Activated CD4-positive, alpha-beta memory T cell treated with anti-CD3 and anti-CD28 coated beads, Interleukin-2, amount 10 ng/mL, durations not matched to agents 7 days and 5 days (primary cell): ENCODE measurements at places on chromosomes 7 and 10. TPM values are rescaled to one million over a fixed set of nuclear protein-coding genes. Genes with fewer than 3 reads are reported as not detected.
A peak's percentile ranks its signal among the peaks of the same experiment; 100 is the strongest.

DNA sequence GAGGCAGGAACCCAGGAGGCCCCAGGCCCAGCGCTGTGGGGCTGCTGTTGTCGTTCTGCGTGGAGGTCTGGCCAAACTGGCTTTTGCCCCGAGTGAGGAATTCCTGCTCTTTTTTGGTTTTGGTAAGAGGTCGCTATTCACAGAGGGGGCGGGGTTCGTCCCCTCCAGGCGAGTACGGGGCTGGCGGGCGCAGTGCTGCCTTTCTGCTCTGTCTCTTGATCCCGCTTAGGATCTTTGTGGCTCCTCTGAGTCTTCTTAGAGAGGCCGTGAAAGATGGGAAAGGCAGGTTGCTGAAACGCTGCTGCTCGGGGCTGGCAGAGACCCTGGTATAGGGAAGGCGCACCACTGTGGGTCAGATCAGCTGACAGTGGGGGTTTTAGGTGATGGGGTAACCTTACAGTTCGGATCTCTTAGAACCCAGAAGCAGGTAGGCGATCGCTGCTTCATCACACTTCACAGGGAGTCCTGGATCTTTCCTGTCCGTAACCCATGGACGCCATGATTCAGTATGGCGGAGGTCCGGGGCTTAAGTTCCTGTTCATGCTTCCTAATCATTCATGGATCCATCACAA lies 136.7 kb downstream of the KIF20B start:
- peaks cover 7% of the 10 kb centered on the region for H3K27me3 ChIP-seq
- H3K4me3 ChIP-seq, result peak overlapping the region; percentile 71
- H3K36me3 ChIP-seq, result no peaks in the 10 kb centered on the region

GRCh38 chr10:75342397-75342796 lies 59.2 kb downstream of the ZNF503 start:
- H3K4me1 ChIP-seq, result no peaks in the 10 kb centered on the region
- H3K4me3 ChIP-seq, result no peak overlapping the region
- H3K27me3 ChIP-seq, result no peaks in the 10 kb centered on the region
- no peak overlapping the region for H3K27ac ChIP-seq
- no peaks in the 10 kb centered on the region for H3K36me3 ChIP-seq

- peaks cover 26% of the 10 kb centered on the region for H3K27me3 ChIP-seq
- no peak for DNase-seq
- H3K4me1 ChIP-seq, result no peaks in the 10 kb centered on the region
- H3K4me3 ChIP-seq, result no peak overlapping the region
- no peak overlapping the region for H3K27ac ChIP-seq
Measured at GRCh38 chr7:142964502-142965246, 2.5 kb upstream of the KEL start.

DNA sequence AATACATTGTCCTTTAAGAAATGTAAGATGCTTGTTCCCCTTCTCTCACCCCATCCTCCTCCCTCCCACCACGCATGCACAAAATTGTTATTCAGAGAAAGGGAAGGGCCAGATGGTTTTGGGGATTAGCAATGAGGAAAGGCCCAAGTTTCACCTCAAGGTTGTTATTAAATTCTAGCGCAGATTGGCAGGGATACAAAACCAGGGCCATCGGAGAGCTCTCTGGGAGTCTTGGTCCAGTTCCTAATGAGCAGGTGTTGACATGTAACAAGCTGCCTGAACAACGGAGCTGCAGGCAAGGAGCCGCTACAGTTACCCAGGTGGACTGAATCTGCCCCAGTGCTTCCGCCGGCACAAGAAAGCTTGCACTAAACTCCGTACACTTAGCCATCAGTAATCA lies 9.7 kb upstream of the ANK3 start:
- H3K27me3 ChIP-seq, result no peaks in the 10 kb centered on the region
- no peak overlapping the region for H3K4me3 ChIP-seq
- no peak for DNase-seq
- H3K4me1 ChIP-seq, result peaks cover 8% of the 10 kb centered on the region

GRCh38 chr7:50300336-50300735 lies 4.2 kb upstream of the IKZF1 start:
- H3K36me3 ChIP-seq, result peaks cover 13% of the 10 kb centered on the region
- no peak overlapping the region for H3K27ac ChIP-seq
- peaks cover 25% of the 10 kb centered on the region for H3K4me1 ChIP-seq
- no peak for DNase-seq

- no peak for DNase-seq
- H3K27me3 ChIP-seq, result peaks cover 16% of the 10 kb centered on the region
Measured at GRCh38 chr7:106312906-106313305, 28.1 kb upstream of the NAMPT start.

DNA sequence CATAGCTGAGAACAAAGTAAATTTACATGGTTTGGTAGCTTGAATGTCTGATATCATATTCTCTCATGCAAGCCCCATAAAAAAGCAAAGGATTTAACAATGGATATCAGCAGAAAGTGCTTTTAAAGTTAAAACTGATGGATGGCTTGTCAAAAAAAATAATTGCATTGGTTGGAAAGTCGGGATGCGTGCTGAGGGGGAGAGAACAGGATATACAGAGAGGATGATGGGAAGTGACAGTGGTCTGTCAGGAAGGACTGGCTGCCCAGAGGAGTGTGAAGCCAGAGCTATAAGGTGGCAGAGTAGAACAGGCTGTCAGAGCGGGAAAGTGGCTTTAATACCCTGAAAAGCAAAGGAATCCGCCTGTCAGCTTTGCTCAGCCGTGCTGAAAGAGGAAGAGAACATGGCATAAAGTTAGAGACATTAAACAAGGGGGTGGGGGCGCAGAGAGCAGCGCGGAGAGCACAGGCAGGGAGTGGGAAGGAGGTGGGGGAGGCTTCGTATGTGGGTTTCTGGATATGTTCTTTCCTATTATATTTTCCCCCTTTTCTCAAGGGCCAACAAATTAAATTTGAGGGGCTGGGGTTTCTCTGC lies 493.0 kb downstream of the LRMDA start:
- no peak for DNase-seq
- H3K27ac ChIP-seq, result no peak overlapping the region
- H3K4me1 ChIP-seq, result no peaks in the 10 kb centered on the region
- no peaks in the 10 kb centered on the region for H3K36me3 ChIP-seq
- H3K4me3 ChIP-seq, result no peak overlapping the region

- DNase-seq, result no peak
- H3K4me3 ChIP-seq, result no peak overlapping the region
- H3K36me3 ChIP-seq, result no peaks in the 10 kb centered on the region
Measured at GRCh38 chr10:29136411-29136810, 152.5 kb upstream of the LYZL1 start.

GRCh38 chr7:106521541-106521940 lies 139.4 kb downstream of the CCDC71L start:
- H3K36me3 ChIP-seq, result no peaks in the 10 kb centered on the region
- H3K27me3 ChIP-seq, result peaks cover 18% of the 10 kb centered on the region
- H3K27ac ChIP-seq, result no peak overlapping the region
- H3K4me1 ChIP-seq, result peaks cover 17% of the 10 kb centered on the region

- H3K27me3 ChIP-seq, result no peaks in the 10 kb centered on the region
- peaks cover 3% of the 10 kb centered on the region for H3K36me3 ChIP-seq
- DNase-seq, result no peak
- H3K27ac ChIP-seq, result no peak overlapping the region
- H3K4me1 ChIP-seq, result no peaks in the 10 kb centered on the region
Measured at GRCh38 chr7:156823435-156823834, 69.5 kb downstream of the LMBR1 start.

DNA sequence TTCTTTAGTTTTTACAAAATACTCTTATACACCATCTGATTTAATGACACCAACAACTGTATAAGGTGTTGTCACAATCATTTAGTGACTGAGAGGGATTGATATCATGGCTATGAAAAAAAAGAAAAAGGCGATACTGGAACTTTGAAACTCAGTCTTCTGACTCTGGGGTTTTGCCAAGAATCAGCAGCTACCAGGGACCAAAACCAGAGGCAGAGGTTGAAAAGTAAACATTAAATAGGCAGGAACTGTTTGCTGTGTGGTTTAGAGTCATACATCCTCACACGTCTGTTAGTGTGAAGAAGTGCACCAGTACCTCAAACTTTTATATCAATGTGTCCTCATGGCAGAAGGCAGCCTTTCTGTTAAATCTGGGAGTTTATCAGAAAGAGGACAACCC lies 19.9 kb upstream of the GGCT start:
- DNase-seq, result no peak
- H3K4me1 ChIP-seq, result peaks cover 18% of the 10 kb centered on the region
- no peak overlapping the region for H3K4me3 ChIP-seq
- H3K36me3 ChIP-seq, result no peaks in the 10 kb centered on the region
- H3K27me3 ChIP-seq, result no peaks in the 10 kb centered on the region

GRCh38 chr10:121667948-121668313 lies 69.7 kb upstream of the FGFR2 start:
- no peaks in the 10 kb centered on the region for H3K27me3 ChIP-seq
- no peaks in the 10 kb centered on the region for H3K36me3 ChIP-seq
- no peak overlapping the region for H3K27ac ChIP-seq
- H3K4me1 ChIP-seq, result no peaks in the 10 kb centered on the region

DNA sequence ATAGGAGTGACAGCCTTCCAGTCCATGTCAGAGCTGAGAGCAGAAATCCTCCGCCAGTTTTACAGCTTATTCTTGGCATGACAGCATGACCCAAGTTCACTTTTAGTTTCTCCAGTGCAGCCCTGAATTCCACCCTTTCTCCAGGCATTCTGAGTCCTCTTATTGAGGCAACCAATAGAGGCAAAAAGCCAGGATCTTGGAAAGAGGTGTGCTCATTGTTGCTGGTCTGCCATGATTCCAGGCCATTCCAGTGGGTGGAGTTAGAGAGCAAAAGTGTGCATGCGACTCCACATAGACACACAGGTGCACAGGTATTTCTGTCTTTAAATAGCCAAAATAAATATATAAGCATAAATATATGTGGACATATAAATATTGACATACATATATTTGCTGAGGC lies 224.7 kb upstream of the ADARB2 start:
- H3K27me3 ChIP-seq, result no peaks in the 10 kb centered on the region
- H3K36me3 ChIP-seq, result no peaks in the 10 kb centered on the region
- peaks cover 3% of the 10 kb centered on the region for H3K4me1 ChIP-seq
- no peak for DNase-seq

DNA sequence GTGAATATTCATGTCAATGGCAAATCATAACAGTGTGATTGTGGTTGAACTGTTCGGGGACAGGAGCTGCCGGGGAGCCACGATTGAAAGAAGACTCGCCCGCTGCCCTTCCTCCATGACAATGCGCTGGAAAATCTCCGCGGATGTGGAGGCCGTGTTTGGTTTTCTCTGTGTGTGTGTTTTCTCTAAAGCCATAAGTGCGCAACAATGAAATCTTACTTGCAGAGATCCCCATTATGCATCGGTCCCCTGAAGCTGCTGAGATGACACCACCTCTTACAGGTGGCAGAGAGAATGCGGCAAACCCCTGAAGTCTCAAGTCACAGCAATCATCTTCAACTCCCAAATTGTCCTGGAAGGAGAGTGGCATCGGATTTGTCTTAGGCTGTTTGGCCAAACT lies 442.3 kb upstream of the MKI67 start:
- H3K4me3 ChIP-seq, result no peak overlapping the region
- DNase-seq, result no peak
- H3K27ac ChIP-seq, result no peak overlapping the region

DNA sequence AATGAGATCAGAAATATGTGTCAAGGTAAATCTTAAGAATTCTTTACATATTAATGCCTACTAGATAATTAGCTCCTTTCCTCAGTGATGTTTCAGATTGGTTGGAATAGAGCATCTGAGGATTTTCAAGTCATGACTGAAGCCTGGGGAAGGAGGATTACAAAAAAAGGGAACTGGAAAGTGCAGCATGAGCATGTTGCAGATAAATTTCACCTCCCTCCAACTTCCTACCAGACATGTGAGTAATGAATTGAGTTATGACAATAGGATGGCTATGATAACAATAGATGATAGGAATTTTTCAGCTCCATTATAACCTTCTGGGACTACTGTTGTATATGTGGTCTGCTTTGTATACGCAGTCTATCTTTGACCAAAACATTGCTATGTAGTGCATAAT lies 104.2 kb upstream of the RAB18 start:
- no peak for DNase-seq
- no peaks in the 10 kb centered on the region for H3K36me3 ChIP-seq
- H3K4me3 ChIP-seq, result no peak overlapping the region
- peaks cover 4% of the 10 kb centered on the region for H3K27me3 ChIP-seq
- H3K27ac ChIP-seq, result no peak overlapping the region

DNA sequence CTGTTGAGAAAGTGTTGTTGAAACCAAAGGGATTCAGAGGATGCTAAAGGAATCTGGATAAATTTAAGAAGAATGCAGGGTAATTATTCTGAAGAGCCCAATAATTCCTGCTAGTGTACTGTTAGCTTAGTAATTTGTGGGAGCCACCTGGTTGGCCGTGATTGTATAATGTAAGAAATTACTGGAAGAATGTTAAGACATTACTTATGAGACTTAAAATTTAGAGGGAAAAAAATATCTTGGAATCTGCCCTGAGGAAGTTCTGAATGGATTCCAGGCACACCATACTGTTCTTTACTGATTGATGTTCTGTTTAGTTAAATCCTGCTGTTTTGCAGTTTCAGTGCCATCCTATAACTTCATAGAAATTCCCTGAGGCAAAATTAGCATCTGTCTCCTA lies 155.0 kb upstream of the RHOBTB1 start:
- no peak overlapping the region for H3K27ac ChIP-seq
- H3K27me3 ChIP-seq, result peaks cover 6% of the 10 kb centered on the region
- no peak overlapping the region for H3K4me3 ChIP-seq
- no peak for DNase-seq
- H3K36me3 ChIP-seq, result no peaks in the 10 kb centered on the region
- peaks cover 2% of the 10 kb centered on the region for H3K4me1 ChIP-seq

- DNase-seq, result no peak
- H3K4me3 ChIP-seq, result no peak overlapping the region
- no peaks in the 10 kb centered on the region for H3K27me3 ChIP-seq
- peaks cover 27% of the 10 kb centered on the region for H3K4me1 ChIP-seq
Measured at GRCh38 chr10:29688230-29688661, 53.5 kb upstream of the SVIL start.

NME8 gene
- total RNA-seq, result not detected

CFTR gene
- total RNA-seq, result not detected

AP1S1 gene
- 46.7 TPM for total RNA-seq

CDK14 gene
- total RNA-seq, result not detected

LBX1 gene
- total RNA-seq, result not detected

NPC1L1 gene
- total RNA-seq, result not detected

PRRT4 gene
- not detected for total RNA-seq

WASHC2A gene
- 34.7 TPM for total RNA-seq

PHTF2 gene
- total RNA-seq, result 70.4 TPM

PI4K2A gene
- 13.3 TPM for total RNA-seq

CRCP gene
- 23.6 TPM for total RNA-seq

ANXA8 gene
- total RNA-seq, result 0.78 TPM
